ENCODE measurements at places on chromosomes 2 and 18.

DNA sequence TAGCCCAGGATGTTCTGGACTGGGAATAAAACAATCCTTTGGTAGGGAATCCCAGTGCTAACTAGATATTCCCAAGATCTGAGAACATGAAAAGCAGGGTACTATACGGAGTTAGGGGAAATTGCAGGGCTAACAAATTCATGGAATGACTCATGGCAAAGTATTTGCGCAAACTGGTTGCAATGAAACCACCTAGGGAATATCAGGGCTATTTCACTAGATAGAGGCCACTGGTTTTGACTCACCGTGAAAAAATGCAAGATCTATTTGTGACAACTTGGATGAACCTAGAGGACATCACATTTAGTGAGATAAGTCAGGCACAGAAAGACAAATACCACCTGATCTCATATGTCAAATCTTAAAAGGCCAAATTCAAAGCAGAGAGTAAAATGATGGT lies 233.3 kb downstream of the MBD2 start:
- no peak for ATAC-seq

DNA sequence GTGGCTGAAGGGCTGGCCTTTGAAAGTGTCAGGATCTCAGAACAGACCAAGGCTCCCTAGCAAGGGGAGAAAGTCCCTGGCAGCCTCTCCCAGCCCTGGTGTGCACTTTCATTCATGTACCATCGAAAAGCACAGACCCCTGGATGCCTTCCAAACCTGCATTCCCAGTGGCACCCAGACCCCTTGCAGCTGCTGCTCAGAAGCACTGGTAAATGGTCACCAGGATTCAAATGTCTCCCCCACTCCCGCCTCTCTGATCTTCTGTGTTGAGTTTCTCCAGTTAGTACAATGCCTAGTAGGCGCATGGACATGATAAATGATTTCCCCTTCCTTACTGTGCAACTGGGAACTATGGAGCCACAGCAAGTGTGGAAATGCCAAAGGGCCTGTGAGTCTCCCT lies 180.0 kb downstream of the GLI2 start:
- ATAC-seq: no peak

GRCh38 chr2:170377500-170378207 lies 199.7 kb downstream of the MYO3B start:
- no peak for ATAC-seq

DNA sequence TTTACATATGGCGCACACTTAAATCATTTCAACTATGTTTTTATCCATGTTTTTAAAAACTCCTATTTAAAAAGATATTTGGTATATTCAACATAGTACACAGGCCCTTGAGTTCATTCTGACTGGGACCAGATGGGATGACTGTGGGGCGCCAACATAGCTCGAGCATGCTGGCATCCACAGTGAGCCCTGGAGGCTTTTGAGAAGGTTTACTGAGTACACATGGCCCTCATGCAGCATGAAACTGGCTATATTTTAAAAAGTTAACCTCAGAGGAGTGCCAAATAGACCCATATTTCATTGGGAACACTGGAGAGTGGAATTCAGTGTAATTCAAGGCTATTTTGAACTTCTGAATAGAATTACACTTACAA lies 83.6 kb downstream of the CCDC85A start:
- ATAC-seq: no peak

DNA sequence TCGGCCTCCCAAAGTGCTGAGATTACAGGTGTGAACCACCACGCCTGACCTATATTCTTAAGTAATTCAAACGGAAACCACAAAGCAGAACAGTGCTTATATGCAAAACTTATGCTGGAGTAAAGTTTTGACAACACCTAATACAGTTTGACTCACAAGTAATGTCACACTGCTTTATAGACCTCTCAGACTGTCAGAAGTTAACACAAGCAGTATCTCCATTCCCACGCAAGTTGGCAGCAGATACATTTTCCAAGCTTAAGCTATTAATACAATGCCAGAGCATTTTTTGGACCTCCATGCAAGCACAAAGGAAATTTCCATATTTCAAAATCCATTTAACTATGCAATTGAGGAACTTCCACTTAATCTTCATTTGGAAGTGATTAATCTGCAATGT lies 21.0 kb upstream of the SANBR start:
- peak; percentile 73 for ATAC-seq

GRCh38 chr2:151845884-151846283 lies 17.7 kb upstream of the ARL5A start:
- ATAC-seq: peak; percentile 62

DNA sequence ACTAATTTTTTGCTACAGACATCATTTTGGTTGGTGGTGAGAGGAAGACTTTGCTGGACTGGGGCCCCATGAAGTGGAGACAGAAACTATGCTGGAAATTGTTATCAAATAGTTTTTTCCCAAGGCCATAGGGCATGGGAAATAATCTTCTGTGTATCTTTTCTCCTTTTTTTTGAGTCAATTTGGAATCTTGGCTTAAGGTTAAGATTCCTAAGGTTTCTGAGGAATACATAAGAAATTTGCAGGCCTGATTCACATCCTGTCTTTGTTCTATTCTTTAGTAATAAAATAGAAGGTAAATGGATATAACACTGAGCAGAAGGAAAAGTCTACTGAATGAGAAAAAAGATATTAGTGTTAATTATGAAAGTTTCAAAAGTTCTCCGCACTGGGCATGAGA lies 16.6 kb downstream of the SMC6 start:
- no peak for ATAC-seq

DNA sequence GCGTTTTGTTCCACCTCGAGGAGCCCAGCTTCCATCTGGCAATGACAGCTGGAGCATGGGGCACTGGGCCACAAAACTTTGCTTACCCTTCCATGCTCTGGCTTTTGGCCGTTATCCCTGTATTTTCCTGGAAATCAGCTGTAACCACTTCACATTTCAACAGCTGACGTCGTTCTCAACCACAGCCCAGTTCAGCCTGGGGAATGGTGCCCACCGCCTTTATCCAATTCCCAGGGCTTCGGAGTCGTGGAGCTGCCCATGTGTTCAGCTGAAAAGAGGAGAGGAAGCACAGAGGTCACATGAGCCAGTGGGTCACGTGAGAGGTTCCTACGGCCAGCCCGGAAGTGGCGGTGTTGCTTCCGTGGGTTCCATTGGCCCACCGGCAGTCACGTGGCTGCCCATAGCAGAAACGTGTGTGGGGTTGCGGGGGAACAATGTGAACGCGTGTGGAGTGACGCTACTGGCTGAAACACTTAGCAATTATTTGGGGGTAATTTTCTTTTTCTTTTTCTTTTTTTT lies 16.7 kb upstream of the EDAR start:
- ATAC-seq: no peak

DNA sequence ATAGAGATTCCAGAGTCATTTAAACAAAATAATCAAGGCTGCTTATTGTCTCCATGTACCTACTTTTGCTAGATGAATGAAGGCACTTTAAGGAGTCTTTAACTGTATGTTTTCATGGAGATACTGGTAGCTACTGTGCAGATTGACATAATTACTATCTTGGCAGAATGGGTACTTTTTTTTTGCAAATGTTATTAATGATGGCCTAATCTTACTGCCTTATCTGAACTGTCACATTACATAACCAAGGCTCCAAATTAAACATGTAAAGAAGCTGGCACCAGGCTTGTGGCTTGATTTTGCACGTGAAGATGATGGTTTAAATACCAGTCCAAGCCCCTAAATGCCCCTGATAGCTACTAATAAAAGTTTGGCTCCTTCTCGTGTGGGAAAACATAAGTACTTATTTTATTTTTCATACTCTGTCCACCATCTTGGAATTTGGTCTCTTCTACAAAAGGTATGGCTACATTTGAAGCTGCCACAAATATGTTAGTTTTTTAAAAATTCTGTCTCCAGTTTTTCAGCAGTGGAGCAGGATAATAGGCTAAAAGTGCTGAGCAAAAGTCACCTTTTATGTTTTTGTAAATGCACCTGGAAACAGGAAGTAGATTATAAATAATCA lies 4.1 kb downstream of the TRIB2 start:
- ATAC-seq: no peak

GRCh38 chr2:80545420-80546210 lies 241.1 kb upstream of the LRRTM1 start:
- ATAC-seq: no peak

- no peak for ATAC-seq
These were observed 70.0 kb downstream of the SLC25A12 start for GRCh38 chr2:171824086-171824485.

DNA sequence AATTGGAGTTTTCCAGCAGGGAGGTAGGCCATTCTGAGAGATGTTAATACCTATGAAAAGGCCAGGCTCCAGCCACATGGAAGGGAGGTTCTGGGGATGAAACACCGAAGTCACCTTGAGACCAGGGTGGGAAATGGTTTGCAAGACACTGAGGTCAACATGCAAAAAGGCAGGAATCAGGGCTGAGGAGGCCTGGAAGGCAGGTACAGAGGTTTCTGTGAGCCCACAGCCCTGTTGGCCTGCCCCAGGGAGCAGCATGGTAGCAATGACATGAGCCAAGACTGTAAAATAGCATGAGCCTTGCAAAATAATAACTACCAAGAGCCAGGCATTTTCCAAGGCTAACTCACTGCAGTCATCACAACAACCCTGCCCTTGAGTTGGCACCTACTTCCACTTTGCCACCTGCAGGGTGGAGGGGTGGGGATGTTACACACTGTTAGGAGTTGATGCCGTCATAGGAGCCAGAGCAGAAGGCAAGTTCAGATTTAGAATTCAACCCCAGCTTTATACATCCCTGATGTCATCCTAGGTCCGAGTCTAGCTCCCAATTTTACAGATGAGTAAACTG lies 61.3 kb downstream of the ZBTB7C start:
- no peak for ATAC-seq

- peak; percentile 70 for ATAC-seq
These were observed 318.4 kb downstream of the TXNL1 start for GRCh38 chr18:56319953-56320352.

DNA sequence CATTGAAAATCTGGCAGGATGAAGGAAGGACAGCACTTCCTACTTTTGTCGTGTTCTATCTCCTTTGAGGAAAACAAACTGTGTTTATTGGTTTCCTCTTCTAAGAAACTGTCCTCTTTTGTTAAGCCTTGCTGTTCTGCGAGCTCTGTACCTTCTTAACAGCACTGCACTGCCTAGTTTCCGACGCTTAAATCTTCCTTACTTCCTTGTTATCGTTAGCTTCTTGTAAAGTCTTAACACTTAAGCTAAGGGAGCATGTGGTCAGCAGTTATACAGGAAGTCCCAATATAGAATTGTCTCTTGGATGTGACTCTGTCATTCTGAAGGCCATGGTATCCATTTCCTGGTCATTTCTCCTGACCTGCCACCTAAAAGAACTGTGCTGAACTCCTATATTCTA lies 552.8 kb upstream of the NRP2 start:
- ATAC-seq: no peak

DNA sequence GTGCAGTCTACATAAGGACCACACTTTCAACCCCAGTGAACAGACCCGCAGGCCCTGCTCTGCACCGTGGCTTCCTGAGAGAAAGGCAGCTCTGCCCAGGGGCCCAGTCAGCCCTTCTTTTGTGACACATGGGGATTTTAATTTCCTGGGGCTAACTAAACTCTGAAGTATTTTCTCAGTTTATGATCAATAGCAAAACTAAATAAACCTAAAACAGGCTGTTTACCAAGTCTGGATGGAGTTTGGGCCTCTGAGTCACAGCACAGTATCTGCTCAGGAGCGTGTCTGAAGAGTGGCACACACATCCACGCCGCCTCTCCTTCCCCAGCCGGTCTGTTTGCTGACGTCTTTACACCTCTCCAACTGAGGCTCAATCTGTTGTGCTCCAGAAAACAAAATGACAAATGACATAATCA lies 72.3 kb downstream of the LDLRAD4 start:
- ATAC-seq: peak; percentile 49

GRCh38 chr2:189440644-189440946 lies 679 bp upstream of the WDR75 start:
- peak; percentile 32 for ATAC-seq

DNA sequence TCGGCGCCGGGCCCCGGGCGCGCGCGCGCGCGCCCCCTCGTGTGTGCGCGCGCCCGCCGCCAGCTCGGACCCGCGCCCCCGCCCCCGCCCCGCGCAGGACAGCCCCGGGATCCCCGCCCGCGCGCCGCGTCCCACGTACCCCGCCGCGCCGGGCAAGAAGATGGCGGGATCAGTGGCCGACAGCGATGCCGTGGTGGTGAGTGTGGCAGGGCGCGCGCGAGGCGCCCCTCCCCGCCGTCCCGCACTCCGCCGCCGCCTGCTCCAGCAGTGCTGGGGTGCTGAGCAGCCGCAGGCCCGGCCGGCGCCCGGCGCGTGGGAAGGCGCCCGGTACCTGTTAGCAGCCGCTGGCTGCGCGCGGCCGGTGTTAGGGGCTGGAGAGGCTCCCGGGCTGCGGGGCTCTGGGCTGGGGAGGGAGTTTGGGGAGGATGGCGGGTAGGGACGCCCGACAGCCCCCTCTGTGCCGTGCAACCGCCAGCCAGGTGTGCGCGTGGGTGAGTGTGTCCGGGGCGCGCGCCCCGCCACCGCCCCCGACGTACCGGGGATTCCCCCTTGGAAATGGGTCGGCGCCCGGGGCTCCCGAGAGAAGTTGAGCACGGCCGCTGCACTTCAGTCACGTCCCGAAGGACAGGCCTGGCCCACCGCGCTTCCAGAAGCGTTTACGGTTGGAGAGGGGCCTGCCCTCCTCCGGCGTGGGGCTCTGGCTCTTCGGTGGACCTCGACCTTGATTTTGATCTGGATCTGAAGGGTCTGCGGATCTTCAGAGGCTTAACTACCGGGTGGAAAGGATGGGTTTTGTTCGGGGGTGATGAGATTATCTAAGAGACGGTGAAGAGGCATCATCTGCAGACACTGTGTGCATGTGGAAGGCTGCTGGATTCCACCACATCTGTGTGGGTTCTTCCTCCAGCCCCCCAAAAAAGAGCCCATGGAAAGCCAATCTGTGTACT lies 697 bp downstream of the LGALSL start:
- ATAC-seq: peak; percentile 83

DNA sequence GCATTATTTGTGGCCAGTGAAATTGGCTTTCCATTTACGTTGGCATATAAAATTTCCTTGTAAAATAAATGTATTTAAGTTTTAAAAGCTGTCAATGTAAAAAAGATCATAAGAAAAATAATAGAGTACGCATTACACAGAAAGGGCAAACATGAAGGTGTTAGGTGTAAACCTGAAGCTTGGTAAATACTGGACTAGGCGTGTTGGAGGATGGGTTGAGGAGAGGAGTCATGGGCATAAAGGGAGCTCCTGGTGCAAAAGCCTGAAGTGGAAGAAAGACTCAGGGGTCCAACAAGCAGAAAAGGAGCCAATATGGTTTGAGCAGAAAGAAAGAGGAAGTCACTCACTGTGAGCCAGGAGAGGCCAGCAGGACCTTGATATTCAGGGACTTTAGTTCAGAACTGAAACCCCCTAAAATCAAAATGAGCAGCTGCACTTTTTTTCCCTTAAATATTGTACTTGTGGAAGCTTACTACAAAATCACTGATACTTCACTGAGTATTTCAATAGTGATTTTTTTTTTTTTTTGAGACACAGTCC lies 24.4 kb downstream of the SP5 start:
- no peak for ATAC-seq

DNA sequence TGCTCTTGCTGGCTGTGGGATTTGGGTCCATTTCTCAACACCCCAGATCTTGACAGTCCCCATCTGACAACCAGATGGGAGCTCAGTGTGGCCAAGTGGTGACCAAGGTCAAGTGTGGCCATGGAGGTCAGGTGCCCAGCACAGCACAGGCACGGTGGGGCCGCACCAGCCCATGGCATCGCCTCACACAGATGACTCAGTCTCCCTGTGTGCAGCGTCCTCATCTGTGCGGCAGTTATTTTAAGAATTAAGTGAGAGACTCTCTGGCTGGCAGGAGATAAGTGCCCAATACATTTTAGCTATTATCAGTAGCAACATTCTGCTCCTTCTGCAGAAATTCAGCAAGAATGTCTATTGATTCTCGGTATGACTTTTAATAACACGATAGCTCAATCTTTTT lies 167.2 kb downstream of the DDX1 start:
- no peak for ATAC-seq

All from stimulated activated memory B cell treated with anti-CD40 and anti-IgM and Interleukin-4, amounts not matched to agents 10 μg/mL and 1 μg/mL and 100 μg/mL, for 72 hours (primary cell).